ENCODE measurements at places on chromosomes 11 and 22.

GRCh38 chr22:26398741-26399153 lies 30.3 kb upstream of the ASPHD2 start:
- peak; percentile 63 for DNase-seq

DNA sequence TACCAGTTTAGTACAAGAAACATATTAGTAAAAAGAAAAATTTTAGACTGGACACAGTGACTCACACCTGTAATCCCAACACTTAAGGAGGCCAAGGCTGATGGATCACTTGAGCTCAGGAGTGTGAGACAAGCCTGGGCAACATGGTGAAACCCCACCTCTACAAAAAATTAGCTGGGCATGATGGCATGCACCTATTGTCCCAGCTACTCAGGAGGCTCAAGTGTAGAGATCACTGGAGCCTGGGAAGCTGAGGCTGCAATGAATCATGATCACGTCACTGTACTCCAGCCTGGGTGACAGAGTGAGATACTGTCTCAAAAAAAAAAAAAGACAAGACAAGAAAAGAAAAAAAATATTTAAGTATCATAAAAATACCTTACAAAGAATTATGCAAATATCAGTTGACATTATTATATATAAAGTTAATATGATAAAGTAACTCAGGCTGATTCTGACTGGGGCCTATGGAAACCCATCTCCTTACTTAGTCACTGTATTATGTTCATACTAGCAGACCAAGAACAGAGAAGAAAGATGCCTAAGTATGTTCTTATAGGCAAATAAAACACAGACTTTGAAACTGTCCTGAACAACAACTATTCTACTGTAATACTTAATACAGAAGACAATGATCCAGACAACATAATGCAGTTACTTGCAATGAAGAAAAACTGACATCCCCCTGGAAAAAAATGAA lies 27.3 kb downstream of the FAM168A start:
- DNase-seq, result no peak

GRCh38 chr11:12185106-12185690 lies 74.8 kb downstream of the MICAL2 start:
- DNase-seq, result no peak

DNA sequence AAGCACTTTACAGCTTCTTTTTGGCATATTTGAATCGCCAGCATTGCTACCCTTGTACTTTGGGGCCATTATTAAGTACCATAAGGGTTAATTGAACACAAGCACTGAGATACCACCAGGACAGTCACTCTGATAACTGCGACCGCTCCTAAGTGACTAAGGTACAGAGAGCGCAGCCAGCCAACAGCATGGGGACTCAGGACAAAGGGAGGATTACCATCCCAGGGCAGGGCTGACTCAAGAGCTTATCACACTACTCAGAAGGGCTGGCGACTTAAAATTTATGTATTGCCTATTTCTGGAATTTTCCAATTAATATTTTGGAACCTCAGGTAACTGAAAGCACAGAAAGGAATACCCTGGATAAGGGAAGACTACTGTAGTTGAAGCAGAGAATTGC lies 479 bp downstream of the ZNF280A start:
- no peak for DNase-seq

GRCh38 chr11:17642370-17642769 lies 77.0 kb upstream of the MYOD1 start:
- DNase-seq, result no peak

- DNase-seq, result no peak
These were observed 16.4 kb upstream of the RFPL3 start for GRCh38 chr22:32341122-32341740.

- no peak for DNase-seq
These were observed 350.4 kb upstream of the B3GAT1 start for GRCh38 chr11:134762248-134763029.

DNA sequence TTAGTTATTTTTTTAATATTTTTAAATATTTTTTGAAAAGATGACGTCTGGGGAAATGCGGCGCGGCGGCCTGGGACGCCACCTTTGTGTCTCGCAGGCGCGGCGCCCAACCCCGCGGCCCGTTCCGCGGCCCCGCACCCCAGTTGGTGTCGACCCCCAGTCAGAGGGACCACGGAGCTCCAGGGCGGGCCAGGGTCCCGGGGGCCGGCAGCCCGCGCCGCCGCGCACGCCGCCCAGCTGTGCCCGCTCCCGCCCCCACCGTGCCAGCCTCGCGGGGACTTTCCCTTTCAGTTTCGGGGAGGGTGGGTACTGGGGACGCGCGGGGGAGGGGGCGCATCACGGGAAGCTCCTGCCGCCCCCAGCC lies 1.6 kb downstream of the CCND1 start:
- peak; percentile 62 for DNase-seq

GRCh38 chr11:88697139-88697538 lies 359.6 kb upstream of the CTSC start:
- DNase-seq, result no peak

Data from activated naive CD4-positive, alpha-beta T cell treated with Interleukin-2 at 50 U/mL for 16 hours (primary cell).